ENCODE measurements at places on chromosomes 13 and 19.

DNA sequence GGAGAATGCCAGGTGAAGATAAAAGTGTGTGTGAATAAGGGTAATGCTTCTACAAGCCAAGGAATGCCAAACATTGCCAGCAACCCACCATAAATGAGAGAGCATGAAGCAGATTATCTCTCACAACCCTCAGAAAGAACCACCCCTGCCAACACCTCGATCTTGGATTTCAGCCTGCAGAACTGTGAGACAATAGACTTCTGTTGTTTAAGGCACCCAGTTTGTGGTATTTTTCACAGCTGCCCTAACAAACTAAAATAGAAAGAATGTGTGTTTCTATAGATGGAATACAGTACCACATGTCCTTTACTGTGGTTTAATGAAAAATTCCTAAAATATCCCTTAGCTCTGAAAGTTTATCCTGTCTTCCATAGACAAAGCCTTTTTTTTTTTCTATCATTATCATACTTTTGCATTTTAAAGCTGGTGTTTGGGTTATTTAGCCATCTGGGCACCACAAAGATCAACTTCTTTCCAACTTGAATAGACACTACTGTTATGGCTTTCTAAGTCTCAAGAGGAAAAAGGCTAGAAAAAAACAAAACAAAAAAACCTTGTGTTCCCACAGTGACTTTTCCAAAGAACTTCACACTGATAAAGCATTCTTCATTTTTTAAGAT, 505.6 kb downstream of the KCTD12 start:
- DNase-seq = no peak

- peak; percentile 33 for DNase-seq
These were observed 5.0 kb downstream of the FFAR1 start for GRCh38 chr19:35352448-35353304.

DNA sequence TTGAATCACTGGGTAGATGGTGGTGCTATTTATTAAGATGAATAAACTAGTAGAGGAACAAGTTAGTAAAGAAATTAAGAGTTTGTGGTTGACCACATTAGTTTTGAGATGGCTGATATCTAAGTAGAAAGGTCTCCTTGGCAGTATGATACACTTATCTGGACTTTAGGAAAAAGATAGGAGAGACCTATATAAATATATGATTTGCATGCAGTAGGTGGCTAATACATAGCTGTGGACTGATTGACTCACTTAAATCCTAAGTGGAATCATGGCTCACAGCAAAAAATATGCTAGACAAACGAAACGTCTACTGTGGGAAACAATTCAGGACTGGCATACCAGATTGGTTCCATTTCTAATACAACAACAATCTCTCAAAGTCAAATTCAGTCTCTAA, 92.0 kb downstream of the CAB39L start:
- no peak for DNase-seq

GRCh38 chr19:51607920-51608562, 22.2 kb downstream of the SIGLEC5 start:
- peak; percentile 73 for DNase-seq

DNA sequence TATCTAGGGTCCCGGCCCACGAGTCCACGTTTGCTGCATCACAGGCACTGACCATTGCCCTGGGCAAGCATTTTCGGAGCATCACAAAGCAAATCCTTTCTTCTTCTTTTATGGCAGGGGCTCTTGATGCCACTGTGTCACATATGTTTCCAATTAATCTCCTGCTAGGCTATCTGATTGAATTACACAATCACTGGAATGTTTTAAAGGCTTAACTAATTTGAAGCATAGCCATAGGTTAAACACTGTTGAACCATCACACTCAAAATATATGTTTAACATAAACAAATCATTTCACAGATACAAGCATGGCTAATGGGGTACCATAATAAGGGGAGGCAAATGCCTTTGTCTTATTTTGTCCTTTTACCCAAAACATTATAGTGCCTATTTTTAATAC, 338.3 kb downstream of the POU4F1 start:
- DNase-seq = no peak

- DNase-seq = no peak
These were observed 19.4 kb upstream of the EIF3G start for GRCh38 chr19:10138879-10139795.

GRCh38 chr13:96904232-96904631, 90.0 kb downstream of the OXGR1 start:
- DNase-seq = no peak

DNA sequence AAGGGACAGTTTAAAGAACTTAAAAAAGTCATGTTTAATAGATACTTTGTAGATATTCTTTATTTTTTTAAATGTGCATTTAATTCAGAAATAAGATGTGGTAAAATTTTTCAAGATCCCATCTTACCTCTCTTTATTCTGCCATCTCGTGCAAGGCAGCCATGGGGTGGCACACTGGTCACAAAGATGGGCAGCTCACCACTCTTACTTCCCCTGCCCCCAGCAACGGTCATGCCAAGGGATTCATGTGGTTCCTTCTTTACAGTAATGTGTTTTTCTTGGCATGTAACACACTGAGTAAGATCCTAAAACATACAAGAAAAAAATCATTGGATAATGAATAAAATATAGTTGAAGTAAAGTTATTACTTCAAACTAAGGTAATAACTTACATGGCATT, 64.2 kb downstream of the LNX2 start:
- no peak for DNase-seq

- no peak for DNase-seq
These were observed at the start of gene PPP1R13L for GRCh38 chr19:45404557-45405434. Gene PPP1R13L, minus strand, starts transcription at chr19:45405069. Its CDS starts 6,751 bp downstream, at chr19:45398318.

- no peak for DNase-seq
These were observed 20.8 kb upstream of the FBXL3 start for GRCh38 chr13:77047649-77048343.

GRCh38 chr13:26923824-26924605, 163.4 kb upstream of the GPR12 start:
- no peak for DNase-seq

DNA sequence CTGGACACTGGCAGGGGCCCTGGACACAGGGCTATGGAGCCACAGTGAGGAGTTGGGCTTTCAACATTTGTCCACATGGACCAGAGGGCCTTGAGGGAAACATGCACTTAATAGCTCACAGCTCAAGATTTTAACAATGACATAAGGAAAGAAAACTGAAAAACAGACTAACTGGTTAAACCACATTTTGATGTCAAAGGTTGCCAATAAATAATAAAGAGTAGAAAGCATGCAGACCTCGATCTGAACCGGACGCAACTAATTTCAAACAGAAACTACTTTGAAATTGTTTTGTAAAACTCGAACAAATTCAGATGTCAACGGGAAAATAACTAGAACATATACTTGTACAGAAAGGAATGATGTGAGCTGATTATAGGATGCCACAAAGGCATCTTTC, 15.5 kb upstream of the ZNF888 start:
- DNase-seq = no peak

- no peak for DNase-seq
These were observed 6.3 kb downstream of the PNKP start for GRCh38 chr19:49861107-49861506.

DNA sequence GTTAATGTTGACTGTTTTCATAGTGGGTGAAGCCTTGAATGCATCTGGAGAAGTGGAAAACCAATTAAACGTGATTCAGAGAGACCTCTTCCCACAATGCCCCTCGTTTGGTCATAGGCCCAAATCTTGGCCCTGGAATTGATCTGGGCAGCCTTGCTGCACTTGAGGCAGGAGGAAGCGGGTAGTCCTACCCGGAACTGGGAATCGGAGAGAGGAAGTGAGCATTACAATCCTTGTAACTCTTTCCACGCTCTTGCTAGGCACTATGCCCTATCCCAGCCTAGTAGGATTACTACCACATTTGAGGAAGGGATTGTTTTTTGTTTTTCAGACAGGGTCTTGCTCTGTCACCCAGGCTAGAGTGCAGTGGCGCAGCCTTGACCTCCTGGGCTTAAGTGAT, 3.6 kb downstream of the KCNK6 start:
- DNase-seq = no peak

DNA sequence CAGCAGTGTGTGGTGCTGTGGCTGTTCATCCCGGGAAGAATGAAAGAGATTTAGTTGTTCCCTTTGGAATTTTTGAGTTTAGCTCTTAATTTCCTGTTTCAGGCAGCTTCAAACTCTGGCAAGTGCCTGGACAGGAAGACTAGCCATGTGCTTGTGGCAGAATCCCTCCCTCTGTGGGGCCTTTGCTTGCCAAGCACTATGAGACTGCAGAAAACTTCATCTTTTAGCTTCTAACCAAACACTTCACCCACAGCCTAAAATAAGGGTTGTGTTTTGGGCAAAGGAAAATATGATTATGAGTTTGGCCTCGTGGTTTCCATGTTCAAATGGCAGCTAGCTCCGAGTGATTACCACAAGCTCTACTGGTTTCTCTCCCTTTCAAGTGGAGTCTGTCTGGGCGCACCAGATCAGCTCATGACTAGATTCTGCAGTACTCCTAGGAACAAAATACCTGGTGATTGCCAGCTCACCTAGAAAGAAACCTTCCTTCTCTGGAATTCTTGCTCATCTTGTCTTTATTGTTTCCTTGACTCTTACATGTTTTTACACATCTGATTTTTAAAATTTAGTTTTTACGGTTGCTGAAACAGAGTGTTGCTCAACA, 707.5 kb downstream of the SLITRK6 start:
- no peak for DNase-seq

DNA sequence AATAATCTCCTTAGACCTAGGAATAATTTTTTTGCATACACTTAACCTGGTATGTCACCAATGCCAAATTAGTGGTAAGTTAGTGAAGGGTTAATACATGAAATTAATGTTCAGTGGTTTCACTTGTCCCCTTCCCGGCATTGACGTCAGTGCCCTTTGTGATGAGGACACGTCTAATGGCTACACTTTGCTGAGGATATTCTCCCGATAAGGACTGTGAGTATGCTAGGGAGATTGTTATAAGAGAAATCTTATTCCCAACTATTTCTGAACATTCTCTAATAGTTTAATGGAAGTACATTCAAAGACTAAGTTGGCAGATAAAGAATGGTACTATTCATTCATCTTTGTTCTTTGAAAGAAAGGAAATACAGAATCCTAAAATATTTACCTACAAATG, 102.4 kb downstream of the TNFRSF19 start:
- DNase-seq = no peak

DNA sequence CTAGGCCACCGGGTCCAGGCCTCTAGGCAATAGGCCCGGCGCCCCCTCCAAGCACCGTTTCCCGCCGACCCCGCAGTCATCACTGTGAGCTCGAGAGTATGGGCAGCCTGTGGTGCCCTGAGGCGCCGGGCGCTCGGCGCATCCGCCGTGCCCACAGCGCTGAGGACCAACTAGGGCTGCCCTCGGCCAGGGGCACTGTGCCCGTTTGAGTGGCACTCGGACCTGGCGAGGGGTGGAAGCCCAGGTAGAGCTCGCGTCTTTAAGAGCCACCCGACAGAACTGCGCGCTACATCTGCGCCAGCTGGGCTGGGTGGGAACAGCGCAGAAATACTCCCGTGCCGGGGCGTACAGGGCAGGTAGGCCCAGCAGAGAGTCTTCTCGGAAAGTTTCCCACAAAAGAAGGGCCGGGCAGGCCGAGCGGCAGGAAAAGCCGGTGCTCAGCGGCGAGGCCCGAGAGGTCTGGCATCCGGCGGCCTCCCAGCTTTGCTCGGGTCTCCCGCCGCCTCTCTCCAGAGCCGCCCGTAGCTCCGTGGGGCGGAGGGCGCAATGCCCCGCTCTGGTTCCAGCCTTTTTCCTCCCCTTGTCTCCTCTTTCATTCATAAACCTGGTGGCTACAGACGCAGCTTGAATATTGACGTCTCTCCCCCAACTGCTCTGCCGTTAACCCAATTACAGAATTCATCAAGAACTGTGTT, 5.4 kb upstream of the SOX1 start:
- no peak for DNase-seq

GRCh38 chr13:27972478-27972820, 3.3 kb upstream of the CDX2 start:
- no peak for DNase-seq

- DNase-seq = no peak
These were observed 69.8 kb upstream of the RGCC start for GRCh38 chr13:41387576-41387975.

- no peak for DNase-seq
These were observed 922 bp downstream of the EBPL start for GRCh38 chr13:49690133-49690994.

DNA sequence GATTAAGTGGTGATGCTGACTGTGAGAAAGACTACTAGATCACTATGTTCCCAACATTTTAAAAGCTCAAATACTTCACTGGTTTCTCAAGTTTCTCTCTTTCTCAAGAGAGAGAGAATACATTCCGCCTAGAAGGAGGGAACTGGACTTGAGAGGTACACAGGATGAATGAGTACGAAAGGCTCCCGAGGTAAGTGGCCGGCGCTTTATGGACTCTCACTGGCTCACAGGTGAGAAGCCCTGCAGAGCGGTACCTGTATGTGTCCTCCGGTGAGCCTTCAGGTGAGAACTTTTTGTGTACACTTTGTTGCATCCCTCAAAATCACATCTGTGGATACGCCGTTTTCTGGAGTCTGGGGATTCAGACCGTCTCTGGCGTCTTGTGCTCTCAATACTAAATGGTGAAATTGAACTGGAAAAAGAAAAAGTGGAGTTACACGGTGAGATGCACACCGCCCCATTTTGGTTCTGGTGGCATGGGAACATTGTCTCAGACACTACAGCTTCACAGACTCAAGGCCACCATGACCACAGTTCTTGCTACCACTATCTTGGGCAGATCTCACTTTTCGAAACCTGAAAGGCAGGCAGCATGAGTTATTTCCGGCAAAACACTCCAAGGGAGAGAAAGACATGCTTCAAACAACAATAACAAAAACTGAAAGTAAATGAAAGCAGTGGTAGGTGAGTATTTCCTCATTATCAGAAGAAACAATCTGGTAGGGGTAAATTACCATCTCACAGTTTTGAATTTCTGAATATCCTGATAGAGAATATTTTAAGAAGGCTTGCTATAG, 418.9 kb downstream of the KLF12 start:
- DNase-seq = peak; percentile 83

DNA sequence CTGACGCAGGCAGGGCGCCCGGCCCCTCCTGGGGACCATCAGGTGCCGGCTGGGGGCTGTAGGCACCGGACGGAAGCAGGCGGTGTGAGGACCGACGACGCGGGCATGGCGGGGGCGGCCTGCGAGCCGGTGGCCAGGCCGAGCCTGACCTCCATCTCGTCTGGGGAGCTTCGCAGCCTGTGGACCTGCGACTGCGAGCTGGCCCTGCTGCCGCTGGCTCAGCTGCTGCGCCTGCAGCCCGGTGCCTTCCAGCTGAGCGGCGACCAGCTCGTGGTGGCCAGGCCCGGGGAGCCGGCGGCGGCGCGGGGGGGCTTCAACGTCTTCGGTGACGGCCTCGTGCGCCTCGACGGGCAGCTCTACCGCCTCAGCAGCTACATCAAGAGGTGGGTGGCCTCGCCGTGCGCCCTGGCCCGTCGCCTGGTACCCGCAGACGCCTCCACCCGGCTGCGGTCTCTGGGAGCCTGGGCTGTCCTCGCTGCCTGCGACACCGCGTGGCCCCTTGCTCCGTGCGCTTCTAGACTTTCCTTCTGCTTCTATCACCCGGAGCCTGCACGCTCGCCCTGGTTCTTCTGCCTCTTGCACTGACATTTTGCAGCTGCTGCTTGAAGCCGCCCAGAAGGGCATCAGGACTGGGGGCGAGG, 460 bp downstream of the MEDAG start:
- DNase-seq = no peak
